ENCODE measurements at places on chromosomes 6 and 20.

GRCh38 chr6:168928012-168928411, 325.6 kb downstream of the THBS2 start:
- no peak for DNase-seq

GRCh38 chr6:78607189-78607588, 260.2 kb upstream of the IRAK1BP1 start:
- DNase-seq: no peak

GRCh38 chr20:3801846-3802245, 5.7 kb downstream of the CDC25B start:
- DNase-seq: no peak

GRCh38 chr6:140661691-140662090, 1287.2 kb upstream of the CITED2 start:
- no peak for DNase-seq

- DNase-seq: no peak
Observed at GRCh38 chr20:43583982-43584432, 6.7 kb upstream of the IFT52 start.

DNA sequence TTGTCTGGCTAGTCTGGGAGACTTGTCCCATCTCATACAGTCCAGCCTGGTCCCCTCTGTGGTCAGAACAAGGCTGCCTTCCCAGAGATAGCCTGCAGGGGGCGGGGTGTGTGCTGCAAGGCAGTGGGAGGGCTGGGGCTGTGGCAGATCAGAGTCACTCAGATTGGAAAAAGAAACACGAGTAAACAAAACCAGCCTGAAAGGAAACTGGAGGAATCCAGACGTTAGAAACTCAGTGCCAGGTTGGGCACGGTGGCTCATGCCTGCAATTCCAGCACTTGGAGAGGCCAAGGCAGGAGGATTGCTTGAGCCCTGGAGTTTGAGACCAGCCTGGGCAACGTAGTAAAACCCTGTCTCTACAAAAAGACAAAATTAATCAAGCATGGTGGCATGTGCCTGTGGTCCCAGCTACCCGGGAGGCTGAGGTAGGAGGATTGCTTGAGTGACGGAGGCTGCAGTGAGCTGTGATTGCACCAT, 20.2 kb downstream of the LEMD2 start:
- peak; percentile 65 for DNase-seq

- no peak for DNase-seq
Observed at GRCh38 chr6:149852180-149852579, 12.0 kb downstream of the LRP11 start.

DNA sequence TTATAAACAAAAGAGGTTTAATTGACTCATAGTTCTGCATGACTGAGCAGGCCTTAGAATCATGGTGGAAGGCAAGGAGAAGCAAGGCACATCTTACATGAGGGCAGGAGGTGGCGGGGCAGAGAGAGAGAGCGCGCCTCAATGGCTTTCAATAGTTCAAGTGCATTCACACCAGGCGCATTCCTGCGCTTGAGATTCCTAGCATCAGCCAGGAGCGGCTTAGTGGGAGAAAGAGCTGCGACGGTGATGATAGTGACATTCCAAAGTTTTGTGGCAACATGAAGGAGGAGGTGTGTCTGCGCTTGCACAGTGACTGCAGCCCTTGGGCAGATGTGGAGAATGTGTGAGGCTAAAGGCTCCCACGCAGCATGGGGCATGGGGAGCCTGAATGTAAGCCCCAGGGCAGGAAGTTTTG, 25.0 kb upstream of the EMILIN3 start:
- no peak for DNase-seq

GRCh38 chr6:2806644-2807043, 35.0 kb downstream of the SERPINB1 start:
- DNase-seq: no peak

DNA sequence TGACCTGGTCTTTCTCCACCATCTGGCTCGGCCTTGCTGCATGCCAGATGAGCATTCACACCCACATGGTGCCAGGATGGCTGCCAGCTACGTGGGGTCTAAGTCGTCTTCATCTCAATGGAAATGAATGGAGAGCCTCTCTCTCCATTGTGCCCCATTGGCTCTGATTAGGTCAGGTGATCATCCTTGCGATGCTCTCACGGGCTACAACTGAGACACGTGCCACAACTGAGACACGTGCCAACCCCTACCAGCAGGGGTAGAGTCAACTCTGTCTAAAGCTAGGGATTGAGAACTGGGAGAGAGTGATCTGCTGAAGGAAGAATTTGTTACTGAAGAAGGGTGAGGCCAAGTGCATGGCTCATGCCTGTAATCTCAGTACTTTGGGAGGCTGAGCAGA, 67.3 kb upstream of the RALY start:
- no peak for DNase-seq

DNA sequence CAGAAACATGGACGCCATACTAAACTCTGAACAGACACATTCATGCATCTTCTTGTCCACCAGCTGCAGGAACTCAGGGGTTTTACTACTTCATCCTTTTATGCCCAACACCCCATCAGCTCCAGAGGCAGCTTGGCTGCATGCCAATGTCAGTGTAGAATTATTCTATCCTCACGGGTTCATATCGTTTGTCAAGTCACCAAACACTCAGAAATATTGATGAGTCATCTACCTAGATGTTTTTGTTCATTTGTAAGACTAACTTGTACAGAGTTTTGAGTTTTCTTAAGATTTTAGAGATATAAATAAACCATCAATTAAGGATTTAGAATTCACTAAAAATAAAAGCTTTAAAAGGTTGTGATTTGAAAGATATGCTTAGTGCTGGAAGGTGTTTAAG, 590.7 kb upstream of the FLRT3 start:
- no peak for DNase-seq

DNA sequence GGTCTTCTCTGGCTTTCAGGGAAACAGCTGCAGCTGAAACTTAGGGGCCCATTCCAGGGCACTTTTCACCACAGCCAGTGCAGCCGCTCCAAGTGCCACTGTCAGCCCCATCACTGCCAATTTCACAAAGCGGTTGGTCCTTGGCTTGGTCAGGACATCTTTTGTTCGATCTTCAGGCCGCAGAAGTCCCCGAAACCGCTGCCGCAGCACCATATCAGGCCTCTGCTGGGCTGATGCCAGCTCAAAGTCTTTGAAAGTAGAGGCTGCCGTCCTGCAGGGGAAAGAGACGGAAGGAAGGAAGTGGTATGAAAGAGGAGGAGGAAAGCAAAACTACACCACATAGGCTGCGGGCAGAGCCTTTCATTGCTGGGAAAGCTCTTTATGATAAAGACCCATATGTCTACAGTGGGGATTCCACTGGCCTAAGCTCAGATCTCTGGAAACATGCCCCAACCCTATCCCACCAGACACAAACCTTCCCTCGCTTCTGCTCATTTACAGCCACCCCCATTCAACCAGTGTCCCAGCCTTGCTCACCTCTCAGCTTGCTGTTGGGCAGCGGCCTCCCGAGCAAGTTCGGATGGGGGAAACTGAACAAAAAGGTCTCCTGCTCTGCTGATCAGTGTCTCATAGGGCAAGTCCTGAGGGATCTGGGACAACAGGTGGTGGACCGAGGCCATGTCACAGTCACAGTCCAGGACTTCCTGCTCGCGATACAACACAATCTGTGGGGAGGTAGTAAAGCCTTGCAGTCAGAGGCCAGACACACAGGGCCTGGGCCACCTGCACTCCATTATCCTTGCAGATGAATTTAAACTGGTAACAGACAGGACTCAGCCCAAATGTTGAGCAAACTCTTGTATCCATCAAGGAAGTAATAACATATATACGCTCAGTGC, 23.5 kb downstream of the TBC1D20 start:
- DNase-seq: peak; percentile 53

DNA sequence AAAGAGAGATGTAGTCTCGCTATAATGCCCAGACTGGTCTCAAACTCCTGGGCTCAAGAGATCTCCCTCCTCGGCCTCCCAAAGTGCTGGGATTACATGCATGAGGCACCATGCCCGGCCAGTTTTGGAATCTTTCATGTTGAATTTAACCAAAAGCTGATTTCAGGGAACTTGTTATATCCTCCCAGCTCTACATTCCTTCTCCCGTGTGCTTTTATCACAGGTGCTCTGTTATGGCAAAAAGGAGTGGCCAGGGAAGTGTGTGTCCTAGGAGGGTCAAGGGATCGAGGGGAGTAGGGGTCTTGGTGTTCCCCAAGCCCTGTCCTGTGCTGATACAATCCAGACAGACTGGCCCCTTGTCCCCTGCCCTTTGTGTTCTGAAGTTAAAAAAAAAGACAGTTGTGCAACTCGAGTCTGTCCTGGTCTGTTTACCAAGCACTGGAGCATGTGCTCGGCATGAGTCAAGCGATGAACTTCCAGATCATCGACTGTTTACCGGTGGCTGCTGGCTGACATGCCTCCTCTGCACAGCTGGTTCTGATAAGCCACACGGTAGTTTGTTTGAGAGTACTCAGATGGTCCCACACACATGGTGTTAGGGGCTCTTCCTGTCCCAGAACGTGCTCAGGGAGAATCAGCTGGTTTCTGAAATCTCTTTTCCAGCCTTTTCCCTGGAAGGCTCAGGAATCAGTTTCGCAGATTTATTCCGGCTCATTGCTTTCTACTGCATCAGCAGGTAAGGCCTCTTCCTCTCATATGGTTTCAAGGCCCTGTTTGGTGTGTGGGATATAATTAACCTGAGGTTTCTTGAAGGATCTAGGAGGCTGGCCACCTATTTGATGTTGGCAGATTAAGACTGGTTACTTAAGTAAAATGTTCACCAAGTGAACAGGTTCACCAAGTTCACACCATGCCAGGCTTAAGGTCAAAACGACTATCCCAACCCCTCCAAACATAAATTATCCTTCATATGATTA, 52.6 kb upstream of the NAA20 start:
- no peak for DNase-seq

DNA sequence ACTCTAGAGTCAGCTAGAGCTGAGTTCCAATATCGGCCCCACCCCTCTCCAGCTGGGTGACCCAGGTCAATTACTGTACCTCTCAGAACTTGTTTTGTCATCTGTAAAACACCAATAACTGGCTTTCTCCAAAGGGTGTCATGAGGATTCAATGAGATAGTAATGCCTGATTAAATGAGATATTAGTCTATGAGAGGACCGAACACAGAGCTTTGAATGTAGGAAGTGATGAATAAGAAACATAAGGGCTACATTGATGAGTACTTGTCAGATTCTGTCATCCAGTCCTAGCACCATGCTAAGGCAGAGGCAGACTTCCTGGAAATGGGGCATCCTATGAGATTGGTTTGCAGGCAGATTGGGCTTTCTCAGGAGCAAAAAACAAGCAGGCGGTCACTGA, 20.2 kb downstream of the BPI start:
- DNase-seq: no peak
